ENCODE measurements at places on chromosomes 3 and 15.
A peak's percentile ranks its signal among the peaks of the same experiment; 100 is the strongest.

GRCh38 chr3:188053036-188053340 lies 101.0 kb upstream of the LPP start:
- no peak for DNase-seq

DNA sequence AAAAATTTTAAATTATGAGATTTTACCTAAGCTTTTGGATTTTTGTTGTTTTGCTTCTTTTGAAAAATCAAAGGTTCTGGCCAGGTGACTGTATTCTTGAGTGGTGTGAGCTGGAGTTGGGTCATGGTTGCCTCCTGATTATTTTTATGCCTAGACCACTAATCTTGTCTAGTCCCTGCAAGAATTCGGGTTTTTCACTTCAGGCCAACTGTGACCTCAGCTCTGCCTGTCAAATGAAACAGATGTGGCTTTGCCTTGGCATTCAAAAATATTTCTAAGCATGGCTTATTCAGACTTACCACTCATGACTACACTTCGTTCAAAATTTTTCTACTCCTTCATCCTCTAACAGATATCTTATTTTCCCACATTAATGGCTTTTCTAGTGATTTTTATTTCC lies 25.4 kb upstream of the CDV3 start:
- DNase-seq = no peak

- no peak for DNase-seq
Measured at GRCh38 chr15:34597316-34597715, 13.9 kb upstream of the GOLGA8B start.

- no peak for DNase-seq
Measured at GRCh38 chr3:105316331-105316730, 50.4 kb upstream of the ALCAM start.

- DNase-seq = no peak
Measured at GRCh38 chr3:22377421-22377820, 626.4 kb upstream of the ZNF385D start.

DNA sequence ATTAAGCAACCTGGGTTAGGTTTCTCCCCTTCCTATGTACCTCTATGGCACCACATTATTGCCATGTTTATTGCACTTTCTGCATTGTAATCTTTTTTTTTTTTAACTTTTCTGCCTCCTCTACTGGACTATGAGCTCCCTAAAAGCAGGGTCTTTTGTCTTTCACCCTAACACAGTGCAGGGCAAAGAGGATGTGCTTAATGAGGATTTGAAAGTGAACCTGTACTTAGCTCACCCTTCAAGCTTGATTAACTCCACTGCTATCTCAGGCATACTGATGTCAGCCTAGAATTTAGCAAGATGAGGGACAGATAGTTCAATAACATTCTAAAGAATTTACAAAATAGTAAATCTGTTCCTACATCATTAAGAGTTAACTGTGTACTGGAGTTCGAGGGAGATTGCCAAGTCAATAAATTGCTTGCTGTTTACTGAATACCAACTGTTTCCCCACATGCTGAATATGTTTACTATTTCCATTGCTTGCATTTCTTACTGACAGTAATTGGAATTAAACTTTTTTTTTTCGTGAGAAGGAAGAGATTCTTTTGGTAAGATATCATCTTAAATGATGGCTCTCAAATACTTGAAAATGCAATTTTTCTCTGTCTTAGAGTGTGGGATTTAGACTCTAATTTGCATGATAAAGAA lies 15.7 kb upstream of the PPARG start:
- DNase-seq = no peak

DNA sequence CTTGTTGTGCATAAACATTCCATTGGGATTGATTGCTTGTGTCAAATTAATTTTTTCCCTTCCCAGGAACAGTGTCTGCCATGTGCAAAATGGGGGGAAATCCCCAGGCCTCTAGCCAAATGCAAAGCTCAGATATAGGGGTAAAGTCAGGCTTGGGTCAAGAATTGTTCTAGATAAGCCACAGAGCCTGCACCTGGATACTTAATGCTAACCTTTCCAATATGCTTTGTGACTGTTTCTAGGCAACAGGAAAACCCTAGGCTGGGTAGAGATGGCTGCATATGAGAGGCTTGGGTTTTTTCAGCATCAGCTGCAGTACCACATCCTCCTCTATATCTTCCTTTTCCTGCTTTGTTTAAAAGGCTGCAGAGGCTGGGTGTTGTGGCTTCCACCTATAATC lies 61.9 kb upstream of the ROPN1 start:
- no peak for DNase-seq

DNA sequence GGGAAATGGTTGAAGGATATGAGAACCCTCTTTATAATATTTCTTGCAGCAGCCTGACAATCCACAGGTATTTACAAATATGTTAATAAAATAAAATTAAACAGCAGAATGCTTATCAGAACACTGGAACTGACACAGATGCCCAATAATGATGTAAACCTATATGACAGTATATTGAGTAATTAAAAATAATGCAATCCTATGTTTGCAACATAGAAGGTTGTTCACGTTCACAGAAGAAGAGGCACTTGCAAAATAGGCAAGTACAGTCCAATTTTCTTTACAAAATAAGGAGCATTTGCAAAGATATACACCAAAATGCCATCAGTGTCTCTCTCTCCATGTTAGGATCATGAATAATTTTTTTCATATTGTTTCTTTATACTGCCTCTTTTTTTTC lies 397.0 kb upstream of the WNT5A start:
- DNase-seq = no peak

- DNase-seq = no peak
Measured at GRCh38 chr15:52039925-52040781, 21.1 kb downstream of the MAPK6 start.

- peak; percentile 58 for DNase-seq
Measured at GRCh38 chr15:80991421-80991820, 1.8 kb upstream of the MESD start.

DNA sequence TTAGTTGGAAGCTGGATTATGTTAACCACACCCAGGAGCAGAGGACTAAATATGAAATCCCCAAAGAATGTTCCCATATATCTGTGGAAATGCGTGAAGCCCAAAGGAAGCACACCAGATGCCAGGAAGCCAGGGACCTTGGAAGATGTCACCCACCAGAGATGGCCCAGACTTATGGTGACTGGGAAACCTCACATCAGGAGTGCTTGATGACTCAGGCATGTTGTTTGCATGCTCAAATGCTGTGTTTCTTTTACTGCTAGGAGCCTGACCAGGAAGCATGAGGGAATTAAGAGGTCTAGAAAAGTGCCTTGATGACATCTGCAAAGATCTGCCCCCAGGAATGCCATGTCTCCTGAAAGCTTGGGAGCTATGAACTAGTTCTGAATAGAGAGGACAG lies 109.0 kb upstream of the SLC2A2 start:
- DNase-seq = no peak

- DNase-seq = no peak
Measured at GRCh38 chr15:25345943-25346342, 92.9 kb downstream of the UBE3A start.

DNA sequence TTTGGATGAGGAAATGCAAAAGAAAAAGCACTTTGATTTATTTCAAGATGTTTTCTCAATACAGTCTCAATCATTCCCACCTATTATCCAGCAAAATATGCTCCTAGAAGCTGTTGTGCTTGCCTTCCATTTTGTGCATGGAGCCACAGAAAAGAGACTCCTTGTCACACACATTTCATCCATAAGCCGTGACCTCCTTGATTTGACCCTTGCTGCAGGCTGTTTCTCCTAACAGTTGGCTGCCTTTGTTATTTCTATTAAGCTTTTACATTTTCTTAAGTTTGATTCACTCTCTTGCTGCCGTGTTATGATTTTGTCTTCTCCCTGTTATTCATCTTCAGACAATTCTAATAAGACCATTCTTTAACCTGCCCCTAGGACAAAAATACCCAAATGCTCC lies 124.2 kb upstream of the PLAAT1 start:
- no peak for DNase-seq

DNA sequence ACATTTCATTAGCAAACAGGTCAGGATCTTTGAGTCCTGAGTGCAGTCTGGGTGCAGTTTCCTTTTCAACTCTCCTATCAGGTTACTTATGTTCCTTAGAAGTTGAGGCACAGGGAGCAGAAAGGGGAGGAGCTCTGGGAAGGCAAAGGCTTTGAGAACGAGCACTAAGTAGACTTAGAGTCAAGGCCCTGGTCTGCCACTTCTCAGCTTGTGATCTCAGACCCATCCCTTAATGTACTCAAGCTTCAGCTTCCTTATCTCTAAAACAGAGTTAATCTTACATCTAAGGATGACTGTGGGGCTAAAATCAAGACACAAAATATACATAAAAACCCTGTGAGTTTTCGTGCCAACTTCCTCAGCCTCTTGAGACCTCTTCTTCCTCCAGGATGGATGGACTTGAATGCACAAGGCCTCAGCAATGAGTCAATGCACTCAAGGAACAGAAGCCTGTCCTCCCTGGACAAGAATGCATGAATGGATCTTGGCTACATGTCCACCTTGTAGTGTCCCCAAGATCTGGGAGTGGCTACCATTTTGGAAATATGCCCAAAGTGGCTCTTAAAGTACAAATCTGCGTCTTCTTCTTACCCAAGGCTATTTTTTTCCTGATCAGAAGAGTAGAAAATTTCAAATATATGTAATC lies 105.1 kb downstream of the WDR76 start:
- DNase-seq = no peak

DNA sequence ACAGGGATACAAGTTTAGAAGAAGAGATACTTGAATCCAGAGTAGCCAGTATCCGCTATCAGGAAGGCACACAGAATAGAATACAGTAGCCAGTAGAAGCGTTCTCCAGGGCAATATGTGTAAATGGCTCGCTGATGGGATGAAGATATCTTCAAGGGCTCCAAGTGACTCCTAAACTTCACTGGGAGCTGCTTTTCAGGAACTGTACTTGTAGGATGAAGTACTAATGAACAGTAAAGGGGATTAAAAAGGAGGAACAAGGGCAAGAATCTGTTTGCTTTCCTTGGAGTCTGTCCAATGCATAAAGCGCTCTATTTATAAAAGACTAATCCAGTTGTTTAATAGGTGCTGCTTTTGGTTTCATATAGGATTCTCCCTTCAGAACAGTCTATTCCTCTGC lies 78.4 kb downstream of the THRB start:
- DNase-seq = no peak

- no peak for DNase-seq
Measured at GRCh38 chr3:115651599-115651998, 28.3 kb downstream of the GAP43 start.

- DNase-seq = no peak
Measured at GRCh38 chr3:32371461-32372212, 20.0 kb upstream of the CMTM7 start.

DNA sequence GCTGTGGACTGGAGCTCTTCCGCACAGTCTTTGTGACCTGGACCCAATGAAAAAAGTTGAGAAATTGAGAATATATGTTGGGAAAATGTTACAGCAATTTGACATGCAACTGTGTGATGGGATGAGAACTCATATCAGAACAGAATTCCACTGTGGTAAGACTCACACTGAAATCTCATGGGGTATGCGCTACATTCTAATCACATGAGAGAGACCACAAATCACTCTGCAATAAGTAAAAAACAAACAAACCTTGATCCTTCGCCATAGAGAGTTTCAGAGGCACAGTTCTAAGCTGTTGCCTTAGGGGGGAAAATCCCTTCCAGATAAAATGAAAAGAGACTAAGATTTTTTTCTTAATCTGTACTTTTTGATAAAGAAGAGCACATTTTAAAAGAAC lies 37.3 kb downstream of the LMCD1 start:
- no peak for DNase-seq

GRCh38 chr3:175731543-175731942 lies 872.4 kb downstream of the NAALADL2 start:
- no peak for DNase-seq

- DNase-seq = no peak
Measured at GRCh38 chr3:70943886-70944285, 631.4 kb upstream of the MDFIC2 start.

GRCh38 chr3:13637953-13638352 lies 89.0 kb downstream of the FBLN2 start:
- DNase-seq = no peak

- DNase-seq = no peak
Measured at GRCh38 chr3:88032245-88032644, 26.6 kb downstream of the CGGBP1 start.

DNA sequence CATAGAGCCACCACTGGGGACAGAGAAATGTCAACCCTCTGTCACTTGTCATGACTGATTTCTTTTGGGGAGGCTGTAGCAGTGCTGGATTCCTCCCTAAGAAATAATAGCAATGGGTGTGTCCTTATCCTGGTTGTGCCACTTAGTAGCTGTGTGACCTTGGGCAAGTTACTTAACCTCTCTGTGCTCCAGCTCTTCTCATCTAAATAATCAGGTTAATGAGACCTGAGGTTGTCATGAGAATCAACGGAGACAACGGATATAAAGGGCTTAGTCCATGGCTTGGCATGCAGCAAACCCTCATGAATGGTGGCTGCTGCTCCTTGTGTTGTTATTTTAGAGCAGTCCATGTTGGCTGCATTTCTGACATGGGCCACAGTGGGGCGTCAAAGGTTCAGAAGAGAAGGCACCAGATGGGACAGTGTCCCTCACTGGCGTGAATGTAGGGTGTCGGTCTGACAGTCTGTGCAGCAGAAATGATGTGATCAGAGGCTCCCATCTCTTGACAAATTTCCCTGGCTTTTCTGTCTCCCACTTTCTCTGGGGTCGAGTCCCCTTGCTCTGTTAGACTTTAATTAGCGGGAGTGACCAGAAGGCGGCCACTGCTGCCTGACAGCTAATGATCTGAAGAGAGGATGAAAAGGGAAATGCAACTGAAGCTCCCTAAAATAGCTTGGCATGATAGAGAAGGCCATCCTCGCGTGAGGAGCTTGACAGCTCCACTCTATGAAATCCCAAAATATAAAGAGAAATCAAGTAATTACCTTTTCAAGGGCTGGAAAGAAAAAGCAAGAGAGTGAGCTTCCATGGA lies 209.4 kb downstream of the CADPS start:
- DNase-seq = peak; percentile 68

GRCh38 chr3:153001210-153002078 lies 160.6 kb upstream of the RAP2B start:
- DNase-seq = no peak

DNA sequence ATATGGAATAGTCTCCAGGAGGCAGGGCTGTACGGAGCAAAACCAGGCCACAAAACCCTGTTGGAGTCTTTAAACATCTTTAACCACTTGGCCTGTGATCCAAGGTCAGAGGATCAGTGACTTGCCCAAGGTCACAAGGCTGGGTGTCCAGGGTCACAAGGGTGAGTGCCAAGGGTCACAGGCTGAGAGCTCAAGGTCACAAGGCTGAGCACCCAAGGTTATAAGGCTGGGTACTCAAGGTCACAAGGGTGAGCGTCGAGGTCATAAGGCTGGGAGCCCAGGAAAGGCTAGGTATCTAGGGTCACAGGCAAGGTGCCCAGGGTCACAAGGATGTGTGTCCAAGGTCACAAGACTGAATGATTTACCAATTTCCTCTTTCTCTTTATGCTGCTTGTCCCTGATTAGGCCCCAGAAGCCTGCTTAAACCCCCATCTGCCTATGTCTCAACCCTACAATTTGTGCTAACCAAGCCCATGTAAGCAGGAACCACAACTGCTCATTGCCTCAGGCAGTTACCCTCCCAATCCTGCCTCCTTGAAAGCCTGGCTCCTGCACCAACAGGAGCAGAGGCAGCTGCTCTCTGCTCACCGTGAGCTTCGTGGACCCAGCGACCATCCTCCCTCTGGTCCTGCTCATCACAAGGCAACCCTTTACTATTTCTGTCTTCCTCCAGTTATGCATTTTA lies 51.5 kb downstream of the MGLL start:
- DNase-seq = no peak

- DNase-seq = no peak
Measured at GRCh38 chr15:65626856-65627255, 5.1 kb downstream of the SLC24A1 start.

All from activated CD8-positive, alpha-beta T cell treated with anti-CD3 and anti-CD28 coated beads for 36 hours (primary cell).